ENCODE measurements at places on chromosomes 3 and 15.
A peak's percentile ranks its signal among the peaks of the same experiment; 100 is the strongest.

DNA sequence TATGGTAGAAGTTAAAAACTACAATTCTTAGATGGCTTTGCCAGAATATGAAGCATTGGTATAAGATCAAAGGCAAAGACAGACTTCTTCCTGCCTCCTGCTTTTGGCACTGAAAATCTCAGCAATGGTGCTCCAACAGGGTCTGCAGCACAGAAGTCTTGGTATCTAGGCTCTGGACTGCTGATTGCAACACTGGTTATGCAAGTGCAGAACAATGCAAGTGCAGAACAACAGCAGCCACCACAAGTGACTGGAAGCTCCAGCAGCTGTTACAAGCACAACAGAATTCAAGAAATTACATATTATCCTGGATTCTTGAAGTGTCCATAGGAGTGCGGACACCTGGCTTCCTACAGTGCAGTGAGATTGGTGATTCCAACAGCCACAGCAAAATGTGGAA lies 33.7 kb downstream of the ZBTB20 start:
- DNase-seq = no peak

DNA sequence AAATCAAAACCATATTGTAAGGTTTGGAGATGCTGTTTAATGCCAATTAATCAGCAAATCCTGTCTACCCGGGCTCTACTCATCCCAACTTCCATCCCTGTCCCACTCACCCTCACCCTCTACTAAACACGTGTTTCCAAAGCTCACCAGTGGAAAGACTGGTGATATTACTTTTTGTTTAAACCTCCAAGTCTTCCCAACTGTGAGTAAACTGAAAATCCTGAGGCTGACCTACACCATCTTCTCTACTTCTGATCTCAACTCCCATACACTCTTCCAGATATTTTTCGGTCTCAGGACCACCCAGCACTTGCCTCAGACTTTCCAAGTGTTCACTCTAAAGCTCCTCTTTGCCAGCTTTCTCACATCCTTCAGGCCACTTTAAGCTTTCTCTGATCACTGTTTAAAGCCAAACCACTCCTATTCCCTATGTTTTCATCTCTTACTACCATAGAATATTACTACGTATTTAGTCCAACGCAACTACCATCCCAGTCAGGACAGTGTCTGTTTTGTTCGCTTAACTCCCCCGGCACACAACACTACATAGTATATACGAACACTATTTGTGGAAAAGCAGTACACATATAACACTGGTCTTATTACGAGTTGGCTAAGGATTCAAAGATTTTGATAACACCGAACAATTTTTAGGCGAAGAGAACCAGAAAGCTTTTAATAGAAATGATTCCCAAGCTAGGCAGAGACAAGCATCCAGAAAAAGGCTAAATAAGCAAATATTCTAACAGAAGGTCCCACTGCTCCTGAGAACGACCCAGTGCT lies 684 bp downstream of the RPL4 start:
- no peak for DNase-seq

DNA sequence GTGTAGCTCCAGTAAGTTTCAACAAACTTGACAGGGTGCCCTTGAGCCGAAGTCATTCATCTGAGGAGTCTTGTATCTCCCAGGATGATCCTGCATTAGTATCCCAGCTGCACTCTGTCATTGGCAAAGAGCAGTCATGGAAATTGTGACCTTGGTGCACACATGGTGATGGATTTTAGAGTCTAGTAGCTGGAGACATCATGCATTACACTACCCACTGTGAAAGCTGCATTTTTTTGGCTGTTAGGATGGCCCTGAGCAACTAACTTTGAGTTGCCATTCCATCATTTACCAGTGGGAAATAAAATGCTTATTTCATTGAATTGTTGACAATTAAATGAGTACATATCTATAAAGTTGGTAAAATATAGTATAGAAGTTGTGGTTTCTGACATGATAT lies 552.6 kb upstream of the CBLB start:
- DNase-seq = no peak

DNA sequence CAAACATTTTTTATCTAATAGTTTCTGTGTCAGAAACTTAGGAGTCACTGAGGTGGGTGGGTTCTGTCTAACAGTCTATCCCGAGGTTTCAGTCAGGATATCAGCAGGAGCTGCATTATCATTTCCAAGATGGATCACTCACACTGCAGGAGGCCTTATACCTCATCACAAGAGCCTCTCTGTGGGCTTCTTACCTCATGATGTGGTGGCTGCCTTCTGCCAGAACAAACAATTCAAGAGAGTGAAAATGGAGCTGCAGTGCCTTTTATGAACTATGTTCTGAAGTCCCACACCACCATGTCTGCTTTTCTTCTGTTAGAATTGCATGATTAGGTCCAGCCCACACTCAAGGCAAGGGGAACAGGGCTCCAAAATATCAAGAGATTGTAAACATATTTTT lies 27.9 kb downstream of the RFX7 start:
- DNase-seq = no peak

- DNase-seq = no peak
These were observed 57.8 kb upstream of the BOC start for GRCh38 chr3:113153499-113154107.

DNA sequence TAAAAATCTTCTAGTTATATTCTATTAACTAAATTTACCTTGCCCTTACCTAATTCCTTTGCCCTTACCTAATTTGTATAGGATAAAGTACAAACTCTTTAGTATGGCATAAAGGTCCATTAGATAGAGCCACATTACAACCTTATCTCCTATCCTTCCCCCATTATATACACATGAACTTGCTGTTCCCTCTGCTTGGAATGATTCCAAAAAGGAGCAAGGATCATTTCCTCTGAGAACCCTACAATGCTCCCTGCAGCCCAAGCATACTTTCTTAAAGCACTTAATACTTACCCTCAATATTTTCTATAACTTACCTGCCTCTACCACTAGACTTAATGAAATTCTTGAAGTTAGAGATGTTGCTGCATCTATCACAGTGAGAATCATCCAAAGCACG lies 118.9 kb upstream of the CCDC54 start:
- DNase-seq = no peak

GRCh38 chr3:170076715-170077238 lies 39.0 kb downstream of the GPR160 start:
- DNase-seq = no peak

GRCh38 chr15:99275061-99275460 lies 23.8 kb downstream of the LRRC28 start:
- no peak for DNase-seq

- DNase-seq = no peak
These were observed 83.4 kb downstream of the CHSY1 start for GRCh38 chr15:101168463-101168824.

GRCh38 chr3:63870615-63871005 lies 6.9 kb downstream of the ATXN7 start:
- no peak for DNase-seq

DNA sequence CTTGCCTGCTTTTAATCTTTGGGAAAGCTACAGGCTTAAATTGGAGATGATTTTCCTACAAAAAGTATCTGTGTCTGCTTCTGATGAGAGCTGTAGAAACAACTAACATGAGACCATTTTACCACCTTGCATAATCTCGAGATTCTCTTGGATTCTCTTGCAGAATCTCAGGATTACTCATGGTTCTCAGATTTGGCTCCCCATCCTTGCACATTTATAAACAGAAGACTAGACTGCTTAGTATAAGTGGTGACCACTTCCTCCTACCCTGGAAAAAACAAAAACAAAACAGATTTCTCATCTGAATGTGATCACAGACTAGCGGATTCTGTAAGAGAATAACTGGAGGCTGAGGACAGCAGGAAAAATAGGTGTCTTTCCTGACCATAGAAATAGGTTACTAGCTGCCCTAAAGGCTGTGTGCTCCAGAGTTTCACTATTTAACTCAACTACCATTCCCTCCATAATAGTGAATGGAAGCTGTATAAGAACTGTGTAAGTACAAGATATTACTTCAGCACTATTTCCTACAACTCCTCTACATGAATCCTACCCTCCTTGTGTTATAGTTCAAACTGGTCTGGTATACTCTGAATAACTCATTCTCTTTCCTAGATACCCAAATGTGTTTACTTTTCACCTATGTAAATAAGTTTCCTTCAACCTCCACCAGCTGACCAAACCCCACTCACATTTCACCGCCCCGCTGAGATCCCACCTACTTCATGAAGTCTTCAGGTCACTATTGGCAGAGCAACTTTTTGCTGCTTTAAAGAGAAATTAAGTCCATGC lies 122.2 kb upstream of the C2CD4B start:
- no peak for DNase-seq

GRCh38 chr3:26293329-26293844 lies 329.2 kb upstream of the LRRC3B start:
- DNase-seq = no peak

- DNase-seq = no peak
These were observed 80.2 kb downstream of the BOC start for GRCh38 chr3:113291572-113291971.

- peak; percentile 73 for DNase-seq
These were observed at the start of gene PRRT3 for GRCh38 chr3:9951962-9952805. Gene PRRT3, minus strand, starts transcription at chr3:9952408. Its CDS starts 2,293 bp downstream, at chr3:9950115.

DNA sequence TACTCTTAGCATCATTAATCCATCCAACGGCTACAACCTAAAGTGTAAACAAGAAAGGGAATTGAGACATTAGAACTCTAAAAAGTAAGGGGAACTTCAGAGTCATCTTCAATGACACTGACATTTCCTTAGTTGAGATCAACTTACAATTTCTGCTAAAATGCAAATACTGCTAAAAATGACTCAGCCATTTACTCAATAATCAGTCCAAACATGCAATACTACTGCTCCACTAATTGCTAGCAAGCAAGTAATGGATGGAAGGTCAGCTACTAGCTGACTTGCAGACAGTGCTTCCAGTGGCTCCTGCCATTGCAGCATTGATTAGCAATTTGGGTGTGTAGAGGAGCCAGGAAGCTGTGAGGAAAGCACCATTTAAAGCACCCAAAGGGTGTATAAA lies 28.4 kb downstream of the CD200R1L start:
- no peak for DNase-seq

DNA sequence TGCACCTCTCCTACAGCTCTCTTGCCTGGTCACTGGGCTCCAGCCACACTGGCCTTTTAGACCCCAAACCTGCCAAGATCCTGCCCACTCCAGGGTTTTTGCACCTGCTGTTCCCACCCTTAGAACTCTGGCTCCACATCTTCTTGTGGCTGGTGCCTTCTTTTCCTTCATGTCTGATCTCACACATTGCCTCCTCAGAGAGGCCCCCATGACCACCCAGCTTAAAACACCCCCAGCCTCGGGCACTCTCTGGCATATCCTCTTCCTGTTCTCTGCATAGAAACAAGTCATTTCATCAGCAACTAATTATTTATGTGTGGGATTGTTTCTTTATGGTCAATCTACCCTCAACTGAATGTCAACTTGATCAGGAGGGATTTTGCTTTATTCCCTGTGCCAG lies 14.0 kb upstream of the AMOTL2 start:
- no peak for DNase-seq

DNA sequence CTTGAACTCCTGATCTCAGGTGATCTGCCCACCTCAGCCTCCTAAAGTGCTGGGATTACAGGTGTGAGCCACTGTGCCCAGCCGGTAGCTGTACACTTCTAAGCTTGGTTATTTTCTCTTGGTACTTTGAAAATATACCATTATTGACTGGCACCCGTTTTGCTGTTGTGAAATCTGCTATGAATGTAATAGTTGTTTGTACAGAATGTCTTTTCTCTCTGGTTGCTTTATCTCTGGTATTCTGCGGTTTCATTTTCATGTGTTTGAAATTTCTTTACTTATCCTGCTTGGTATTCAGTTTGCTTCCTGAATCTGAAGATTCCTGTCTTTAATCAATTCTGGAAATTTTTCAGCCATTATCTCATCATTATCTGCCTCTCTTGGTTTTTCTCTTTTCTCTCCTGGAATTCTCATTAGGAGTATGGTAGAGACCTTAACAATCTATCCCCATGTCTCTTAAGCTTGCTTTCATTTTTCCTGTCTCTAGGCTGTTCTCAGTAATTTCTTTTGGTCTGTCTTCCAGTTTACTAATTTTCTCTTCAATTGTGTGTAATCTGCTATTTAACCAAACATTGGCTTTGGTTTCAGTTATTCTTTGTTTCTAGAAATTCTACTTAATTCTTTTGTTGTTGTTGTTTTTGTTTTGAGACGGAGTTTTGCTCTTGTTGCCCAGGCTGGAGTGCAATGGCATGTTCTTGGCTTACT lies 2.8 kb upstream of the PAK2 start:
- DNase-seq = no peak

DNA sequence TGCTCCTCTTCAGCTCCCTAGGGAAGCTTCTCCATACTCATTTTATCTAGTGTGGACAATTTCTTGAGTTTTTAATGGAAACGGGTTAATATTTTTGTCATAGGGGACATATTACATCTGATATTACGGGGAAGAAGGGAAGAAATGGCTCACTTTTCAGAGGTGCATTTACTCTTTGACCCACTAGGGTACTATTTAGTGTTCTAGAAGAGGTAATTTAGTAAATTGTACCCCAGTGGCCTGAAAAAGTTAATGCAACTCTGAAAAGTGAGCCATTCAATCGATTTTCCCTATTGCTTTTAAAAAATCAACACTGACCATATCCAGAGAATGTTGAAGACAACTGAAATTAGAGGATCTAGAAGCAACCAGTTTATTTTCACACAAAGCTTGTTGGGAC lies 71.2 kb downstream of the MAP2K5 start:
- no peak for DNase-seq

- no peak for DNase-seq
These were observed 50.6 kb upstream of the ULK4 start for GRCh38 chr3:42012383-42012934.

GRCh38 chr3:43153216-43154083 lies 47.6 kb upstream of the POMGNT2 start:
- no peak for DNase-seq

DNA sequence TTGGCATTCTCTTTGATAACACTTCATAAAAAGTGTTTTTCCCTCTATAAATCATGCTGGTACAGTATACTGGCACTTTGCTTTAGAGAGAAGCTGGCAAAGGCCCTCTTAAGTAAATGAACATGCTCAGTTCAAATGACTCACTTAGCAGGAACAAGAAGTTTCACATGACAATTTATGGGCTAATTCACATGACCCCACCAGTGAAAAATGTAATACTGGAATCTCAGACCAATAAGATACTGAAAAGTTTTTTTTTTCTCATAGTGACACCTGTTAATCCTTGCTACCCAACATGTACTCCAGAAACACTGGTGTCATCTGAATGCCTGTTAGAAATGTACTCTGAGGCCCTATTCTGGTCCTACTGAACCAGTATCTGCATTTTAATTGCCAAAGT lies 13.9 kb downstream of the BTBD1 start:
- DNase-seq = no peak

DNA sequence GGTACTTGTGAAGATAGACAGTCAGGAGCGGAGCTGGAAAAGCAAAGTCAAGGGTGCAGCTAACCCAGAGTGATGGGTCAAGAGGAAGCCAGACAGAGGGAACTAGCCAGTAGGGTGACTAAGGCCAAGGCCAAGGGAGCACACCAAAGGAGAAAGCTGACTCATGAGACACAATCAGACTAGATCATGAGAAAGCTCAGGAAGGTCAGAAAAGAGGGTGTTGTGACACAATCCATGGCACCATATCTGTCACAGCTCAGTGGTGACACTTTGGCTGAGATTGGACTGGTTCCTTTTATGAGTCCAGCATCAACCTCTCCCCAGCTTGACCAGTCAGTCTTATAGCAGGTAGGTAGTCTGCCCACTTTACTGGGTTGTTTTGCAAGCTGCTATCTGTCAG lies 22.2 kb downstream of the P2RY1 start:
- DNase-seq = no peak
